ENCODE measurements at places on chromosomes 6 and 20. TPM values are rescaled to one million over a fixed set of nuclear protein-coding genes. Genes with fewer than 3 reads are reported as not detected.

DNA sequence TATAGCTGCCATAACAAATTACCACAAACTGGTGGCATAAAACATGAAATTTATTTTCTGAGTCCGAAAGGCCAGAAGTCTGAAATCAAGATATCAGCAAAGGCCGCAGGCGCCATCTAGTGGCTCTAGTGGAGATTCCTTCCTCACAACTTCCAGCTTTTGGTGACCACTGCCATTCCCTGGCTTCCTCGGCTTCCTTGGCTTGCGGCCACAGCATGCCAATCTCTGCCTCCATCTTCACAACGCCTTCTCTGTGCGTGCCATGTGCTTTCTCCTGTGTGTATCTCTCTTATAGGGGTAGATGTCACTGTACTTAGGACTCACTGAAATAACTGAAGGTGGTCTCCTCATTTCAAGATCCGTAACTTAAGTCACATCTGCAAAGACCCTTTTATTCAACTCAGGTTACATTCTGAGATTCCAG lies 5.4 kb upstream of the PLAGL1 start:
- DNase-seq = peak; percentile 32

GRCh38 chr6:110298916-110299315 lies 59.2 kb downstream of the METTL24 start:
- DNase-seq = no peak

- DNase-seq = no peak
Measured at GRCh38 chr20:40967700-40968099, 60.9 kb upstream of the TOP1 start.

DNA sequence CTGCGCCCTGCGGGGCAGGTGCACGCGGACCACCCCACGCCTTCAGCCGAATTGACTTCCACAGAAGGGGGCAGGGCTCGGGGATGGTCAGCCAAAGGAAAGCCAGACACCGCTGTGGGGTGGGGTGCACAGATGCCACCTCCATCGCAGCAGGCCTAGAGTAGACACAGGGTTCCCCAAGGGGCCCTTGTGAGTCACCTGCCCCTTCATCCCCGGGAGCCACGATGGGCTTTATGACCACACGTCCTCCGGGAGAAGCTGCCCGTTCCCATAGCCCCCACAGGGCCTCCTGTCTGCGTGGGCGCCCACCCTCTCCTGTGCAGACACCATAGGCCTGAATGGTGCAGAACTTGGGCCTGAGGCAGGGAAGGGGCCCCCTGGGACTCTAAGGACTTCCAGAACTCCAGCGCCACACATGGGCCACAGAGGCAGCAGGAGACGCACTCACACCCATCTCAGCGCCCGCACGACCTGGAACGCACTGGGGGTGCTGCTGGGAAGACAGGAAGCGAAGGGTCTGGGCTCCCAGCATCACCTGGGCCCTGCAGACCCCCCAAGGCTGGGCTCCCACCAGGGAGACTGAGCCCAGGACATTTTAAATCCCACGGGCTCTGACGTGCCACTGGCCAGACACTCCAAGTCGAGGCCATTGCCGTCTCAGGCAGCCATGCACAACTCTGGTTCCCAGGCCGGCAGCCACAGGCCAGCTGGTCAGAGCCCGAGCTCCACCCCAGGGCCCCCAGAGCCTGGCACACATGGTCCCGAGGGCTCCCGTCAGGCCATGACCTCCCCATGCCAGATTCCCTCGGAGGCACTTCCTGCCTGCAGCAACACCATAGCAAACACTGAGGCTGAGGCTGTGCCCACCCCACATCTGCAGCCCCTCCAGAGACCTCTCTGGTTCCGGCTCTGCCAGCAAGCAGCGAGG lies 134.2 kb downstream of the DLL1 start:
- DNase-seq = no peak

DNA sequence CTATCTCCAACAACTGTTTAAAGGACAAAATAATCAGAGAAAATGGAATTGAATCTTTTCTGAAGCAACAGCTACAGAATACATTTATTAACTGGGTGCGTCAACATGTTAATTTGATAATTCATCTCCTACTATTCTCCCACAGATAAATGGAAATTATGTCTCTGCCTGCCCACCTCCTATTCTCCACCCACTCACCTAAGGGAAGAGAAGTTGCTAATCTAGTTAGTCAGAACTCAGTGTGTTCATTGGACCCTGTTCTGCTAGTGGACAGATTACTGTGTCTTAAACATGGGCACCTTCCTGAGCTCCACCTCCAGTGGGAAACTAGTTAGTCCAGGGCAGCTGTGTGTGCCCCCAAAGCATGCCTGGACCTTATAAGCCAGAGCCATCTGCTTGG lies 41.0 kb downstream of the METTL24 start:
- no peak for DNase-seq

DNA sequence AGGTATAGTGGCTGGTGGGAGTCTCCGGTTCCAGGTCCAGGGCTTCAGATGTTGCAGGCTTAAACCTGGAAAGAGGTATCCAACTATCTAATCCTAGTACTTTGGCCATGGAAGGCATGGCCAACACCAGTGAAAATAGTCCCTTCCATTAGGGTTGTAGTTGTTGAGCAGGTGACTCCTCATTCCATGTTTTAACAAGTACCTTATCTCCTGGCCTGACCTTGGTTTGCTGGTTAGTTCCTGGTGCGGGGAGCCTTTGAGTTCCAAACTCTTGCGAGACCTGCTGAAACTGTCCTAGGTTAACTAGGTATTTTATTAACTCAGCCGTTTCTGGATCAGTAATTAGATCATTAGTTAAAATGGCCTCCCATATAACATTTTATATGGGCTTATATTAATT lies 165.1 kb upstream of the PROKR2 start:
- DNase-seq = no peak

- no peak for DNase-seq
Measured at GRCh38 chr6:31317036-31317435, 39.9 kb downstream of the HLA-B start.

- peak; percentile 37 for DNase-seq
Measured at GRCh38 chr6:125153391-125154117, at the start of gene TPD52L1. TSS of gene TPD52L1 (plus strand) at chr6:125153773. CDS start at chr6:125153952, 179 bp downstream.

DNA sequence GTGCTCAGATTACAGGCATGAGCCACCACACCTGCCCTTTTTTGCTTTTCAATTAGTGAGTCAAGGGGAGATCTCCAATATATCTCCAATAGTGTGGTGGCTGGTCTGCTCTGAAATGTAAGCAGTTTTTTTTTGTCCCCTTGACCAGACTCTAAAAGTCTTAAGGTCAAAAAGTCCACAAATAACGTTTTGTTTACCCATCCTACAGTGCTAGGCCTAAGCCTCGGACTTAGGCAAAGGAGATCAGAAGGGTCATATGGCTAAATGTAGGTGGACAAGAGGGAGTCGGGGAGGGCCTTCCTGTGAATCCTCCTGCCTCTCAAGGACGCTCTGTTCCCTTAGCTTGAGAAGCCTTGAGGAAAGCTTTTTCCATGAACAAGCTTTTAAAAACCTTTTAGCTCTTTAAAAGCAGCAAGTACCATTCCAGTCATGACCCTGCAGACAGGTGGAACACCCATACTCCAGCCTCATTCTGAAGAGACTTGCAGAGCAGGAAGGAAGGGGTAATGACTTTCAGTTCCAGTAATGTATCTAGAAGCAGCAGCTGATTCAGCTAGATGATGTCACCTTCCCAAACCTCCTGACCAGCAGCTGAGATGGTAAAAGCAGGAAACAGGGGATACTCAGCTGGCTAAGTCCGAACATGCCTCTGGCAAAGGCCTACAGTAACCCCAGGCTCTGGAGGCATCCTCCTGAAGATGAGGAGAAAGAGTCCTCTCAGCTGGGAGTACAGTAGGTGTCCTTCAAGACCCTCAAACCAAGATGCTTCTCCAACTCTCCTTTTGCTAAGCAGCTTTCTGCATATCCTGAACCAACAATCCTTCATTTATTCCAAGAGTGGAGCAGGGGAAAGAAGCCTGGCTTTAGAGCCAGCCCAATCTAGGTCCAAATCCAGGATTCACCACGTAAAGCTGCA lies 23.6 kb downstream of the BCL2L1 start:
- DNase-seq = no peak

The UNC5CL gene
- total RNA-seq = 1.6 TPM

The CRYBG1 gene
- total RNA-seq = 27.6 TPM

The TNNC2 gene
- total RNA-seq = 0.28 TPM

The GJA1 gene
- total RNA-seq = not detected

The SEC23B gene
- 131 TPM for total RNA-seq

The CLPSL2 gene
- total RNA-seq = not detected

The DPPA5 gene
- not detected for total RNA-seq

The EPM2A gene
- 6.4 TPM for total RNA-seq

Data from activated T-helper 2 cell treated with anti-CD3 and anti-CD28 coated beads, Interferon-gamma antibody, Interleukin-2, Interleukin-4, amounts not matched to agents 10 μg/mL and 5 μg/mL and 100 μg/mL, durations not matched to agents 14 hours and 24 hours and 36 hours (primary cell).